CD4-positive, alpha-beta T cell (primary cell): ENCODE measurements at places on chromosomes 13 and 19.

- no peak for DNase-seq
Measured at GRCh38 chr19:5466814-5467291, 11.6 kb downstream of the ZNRF4 start.

DNA sequence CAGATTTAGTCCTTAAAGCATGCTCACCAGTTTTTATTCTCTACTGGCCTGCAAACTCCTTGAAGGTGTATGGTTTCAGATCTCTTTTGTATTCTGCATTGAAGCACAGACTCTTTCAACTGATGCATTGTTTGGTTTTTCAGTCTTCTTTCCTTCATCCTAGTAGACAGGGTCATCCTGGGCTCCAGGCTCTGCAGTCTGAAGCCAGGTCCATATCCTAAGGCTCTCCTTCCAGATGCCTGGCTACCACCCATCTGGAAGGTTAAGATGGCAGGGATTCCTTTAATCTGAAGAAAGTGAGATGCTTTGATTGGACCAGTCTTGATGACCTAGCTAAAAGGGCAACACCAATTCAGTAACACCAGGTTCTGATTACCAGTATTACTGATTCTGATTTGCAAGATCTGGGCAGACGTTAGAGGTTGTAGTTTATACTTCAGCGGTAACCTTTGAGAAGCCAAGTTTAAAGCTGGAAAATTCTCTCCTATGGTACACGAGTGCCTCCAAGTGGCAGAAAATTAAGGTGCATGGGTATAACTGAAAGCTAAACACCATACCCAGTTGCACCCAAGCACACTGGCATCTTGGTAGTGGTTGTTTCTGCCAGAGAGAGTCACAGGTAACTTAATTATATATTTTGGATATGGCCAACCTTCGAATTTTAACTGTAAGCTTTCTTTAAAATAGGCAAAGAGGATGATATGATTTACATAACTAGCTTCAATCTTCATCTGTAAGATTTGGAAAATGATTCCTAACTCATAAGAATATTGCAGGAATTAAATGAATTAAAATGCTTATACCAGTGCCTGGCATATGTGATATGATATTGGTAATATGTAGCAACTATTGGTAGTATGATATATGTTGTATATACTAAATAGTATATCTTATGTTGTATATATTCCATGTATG, 1651.9 kb upstream of the MIR17HG start:
- no peak for DNase-seq

- no peak for DNase-seq
Measured at GRCh38 chr13:81012031-81012430, 671.1 kb upstream of the SPRY2 start.

DNA sequence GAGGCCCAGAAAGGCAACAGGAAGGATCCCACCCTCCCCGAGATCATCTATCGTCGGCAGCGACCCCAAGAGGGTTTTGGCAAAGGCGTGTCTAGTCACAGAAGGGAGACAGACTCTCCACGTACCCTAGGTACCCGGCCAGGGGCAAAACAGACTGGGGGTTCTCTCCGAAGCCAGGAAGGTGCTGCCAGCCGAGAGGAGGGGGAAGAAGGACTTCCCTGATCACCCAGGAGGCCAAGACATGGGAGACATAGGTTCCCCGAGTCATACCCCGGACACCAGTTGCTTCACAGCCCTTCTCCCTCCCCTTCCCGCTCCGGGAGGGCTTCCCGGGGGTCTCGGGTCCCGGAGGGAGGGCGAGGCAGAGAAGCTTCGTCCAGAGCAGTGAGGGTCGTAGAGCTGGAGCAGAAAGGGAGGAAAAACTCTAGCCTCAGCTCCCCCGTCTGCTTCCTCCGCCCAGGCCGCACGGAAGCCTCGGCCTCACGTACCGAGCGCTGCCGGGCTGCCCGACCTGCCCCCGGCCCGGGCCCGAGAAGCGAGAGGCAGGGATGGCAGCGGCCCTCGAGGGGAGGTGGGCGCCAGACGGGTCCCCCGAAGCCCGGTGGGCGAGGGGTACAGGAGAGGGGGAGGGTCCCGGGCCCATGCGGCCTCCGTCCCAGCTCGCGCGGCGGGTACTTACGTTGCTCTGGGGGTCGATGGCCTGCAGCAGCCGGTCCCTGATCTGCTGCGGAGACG, 644 bp downstream of the MED26 start:
- DNase-seq, result no peak

GRCh38 chr19:40147693-40148347, 43.4 kb upstream of the MAP3K10 start:
- DNase-seq, result peak; percentile 56

GRCh38 chr13:61684976-61685681, 269.5 kb upstream of the PCDH20 start:
- DNase-seq, result no peak

- DNase-seq, result no peak
Measured at GRCh38 chr19:3585301-3586126, at the start of gene GIPC3. Gene GIPC3, plus strand, starts transcription at chr19:3585478. Its CDS starts 120 bp downstream, at chr19:3585598.

DNA sequence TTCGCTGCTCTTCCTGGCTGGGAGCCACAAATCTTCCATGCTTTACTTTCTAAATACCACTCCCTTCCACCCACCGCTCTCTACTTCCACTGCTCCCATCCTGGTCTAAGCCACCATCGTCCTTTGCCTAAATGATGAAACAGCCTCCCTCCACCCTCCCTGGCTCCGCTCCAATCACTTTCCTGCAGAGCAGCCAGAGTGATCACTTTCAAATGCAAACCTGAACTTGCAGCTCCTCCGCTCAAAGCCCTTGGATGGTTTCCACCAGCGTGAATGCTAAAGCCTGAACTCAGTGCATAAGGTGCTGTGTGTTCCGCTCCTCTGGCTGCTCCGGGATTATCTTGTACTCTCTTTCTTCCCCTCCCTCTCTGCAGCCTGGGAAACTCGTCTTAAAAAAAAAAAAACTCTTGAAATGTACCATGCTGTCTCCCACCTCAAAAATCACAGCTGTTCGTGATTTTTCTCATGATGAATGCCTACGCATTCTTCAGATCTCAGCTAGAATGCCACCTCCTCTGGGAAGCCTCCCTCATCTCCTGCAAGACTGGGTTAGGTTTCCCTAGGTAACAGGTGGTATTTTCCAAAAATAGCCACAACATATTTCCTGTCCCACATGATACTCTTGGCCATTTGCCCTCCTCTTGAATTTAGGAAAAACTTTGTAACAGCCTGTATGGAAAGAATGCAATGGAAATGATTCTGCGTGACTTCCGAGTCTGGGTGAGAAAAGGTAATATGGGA, 3.7 kb upstream of the SIN3B start:
- DNase-seq, result no peak

DNA sequence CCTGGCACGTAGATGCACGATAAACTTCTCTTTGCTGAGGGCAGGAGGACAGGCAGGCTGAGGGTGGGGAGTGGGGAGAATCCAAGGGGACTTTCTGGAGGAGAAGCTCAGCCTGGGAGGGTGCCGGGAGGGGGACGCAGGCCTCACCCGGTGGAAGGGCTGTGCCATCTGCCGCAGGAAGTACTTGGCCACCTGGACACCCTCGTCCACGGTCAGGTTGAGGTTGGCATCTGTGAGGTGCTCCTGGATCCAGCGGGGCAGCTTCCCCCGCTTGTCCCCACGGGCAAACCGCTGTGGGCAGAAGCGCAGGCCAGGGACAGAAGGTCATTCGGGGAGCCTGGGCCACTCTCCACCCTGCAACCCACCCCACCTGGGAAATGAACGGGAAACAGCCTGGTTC, 11.5 kb downstream of the KLC3 start:
- DNase-seq, result no peak

GRCh38 chr13:66528944-66529576, 701.1 kb downstream of the PCDH9 start:
- DNase-seq, result no peak

GRCh38 chr13:25384758-25385410, 13.1 kb downstream of the ATP8A2 start:
- no peak for DNase-seq

DNA sequence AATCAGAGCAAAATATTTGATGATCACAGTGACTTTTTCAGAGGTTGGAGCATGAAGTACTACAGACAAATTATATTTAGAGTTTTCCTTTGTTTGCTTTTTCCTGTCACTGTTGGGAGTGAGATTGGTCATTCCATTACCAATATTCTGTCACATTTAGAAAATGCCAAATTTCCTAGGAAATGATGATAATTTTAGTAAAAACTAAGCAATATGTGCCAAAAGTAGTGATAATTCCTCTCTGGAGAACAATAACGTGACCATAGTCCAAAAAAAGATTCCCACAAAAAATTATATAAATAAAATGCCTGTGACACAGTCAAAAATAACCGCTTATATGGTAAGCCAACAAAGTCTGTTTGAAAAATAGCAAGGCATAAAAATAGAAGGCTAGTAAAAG, 2719.4 kb downstream of the PCDH9 start:
- DNase-seq, result no peak

- no peak for DNase-seq
Measured at GRCh38 chr19:13885826-13886365, 9.0 kb downstream of the NANOS3 start.

- DNase-seq, result no peak
Measured at GRCh38 chr13:23547000-23547590, 23.1 kb upstream of the TNFRSF19 start.

DNA sequence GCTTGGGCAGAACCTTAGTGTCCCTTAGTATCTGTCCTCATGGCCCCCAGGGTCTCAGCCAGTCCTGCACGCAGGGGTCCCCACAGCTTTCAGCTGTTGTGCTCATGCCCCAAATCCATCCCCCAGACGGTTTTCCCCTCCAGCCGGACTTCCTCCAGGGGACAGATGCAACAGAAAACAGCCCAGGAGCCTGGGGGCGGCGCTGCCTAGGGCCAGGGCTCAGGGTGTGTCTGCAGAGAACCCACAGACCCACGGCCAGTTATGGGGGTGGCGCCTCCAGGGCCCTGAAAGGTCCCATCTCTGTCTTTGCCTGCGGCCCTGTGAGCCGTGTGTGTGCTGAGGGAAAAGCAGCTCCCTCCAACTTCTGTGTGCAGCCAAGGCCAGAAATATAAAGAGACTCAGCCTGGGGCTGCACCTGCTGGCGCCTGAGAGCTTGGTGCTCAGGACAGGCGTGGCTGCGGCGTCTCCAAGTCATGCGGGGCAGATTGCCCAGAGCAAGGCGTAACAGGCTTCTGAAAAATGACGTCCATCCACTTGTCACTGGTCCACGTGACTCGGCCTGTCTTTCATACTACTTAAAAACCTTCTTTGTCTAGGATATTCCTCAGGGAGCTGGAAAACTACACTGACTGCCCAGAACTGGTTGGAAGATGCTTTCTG, 22.1 kb upstream of the F7 start:
- no peak for DNase-seq

DNA sequence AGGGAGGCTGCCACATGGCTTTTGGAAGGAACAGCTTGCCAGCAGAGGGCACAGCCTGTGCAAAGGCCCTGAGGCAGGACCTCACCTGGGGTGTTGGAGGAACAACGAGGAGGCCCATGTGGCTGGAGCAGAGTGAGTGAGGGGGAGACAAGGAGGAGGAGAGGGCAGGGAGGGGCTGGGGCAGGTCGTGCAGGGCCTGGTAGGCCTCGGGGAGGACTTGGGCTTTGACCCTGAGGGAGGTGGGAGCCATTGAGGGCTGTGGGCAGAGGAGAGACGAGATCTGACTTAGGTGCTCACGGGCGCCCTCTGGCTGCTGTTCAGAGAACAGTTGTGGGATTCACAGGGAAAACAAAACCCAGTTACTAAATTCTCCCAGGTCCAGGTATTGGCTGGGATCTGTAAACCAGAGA, 25.2 kb downstream of the ZNRF4 start:
- DNase-seq, result peak; percentile 15

- no peak for DNase-seq
Measured at GRCh38 chr13:98339684-98340425, 162.8 kb upstream of the RNF113B start.

DNA sequence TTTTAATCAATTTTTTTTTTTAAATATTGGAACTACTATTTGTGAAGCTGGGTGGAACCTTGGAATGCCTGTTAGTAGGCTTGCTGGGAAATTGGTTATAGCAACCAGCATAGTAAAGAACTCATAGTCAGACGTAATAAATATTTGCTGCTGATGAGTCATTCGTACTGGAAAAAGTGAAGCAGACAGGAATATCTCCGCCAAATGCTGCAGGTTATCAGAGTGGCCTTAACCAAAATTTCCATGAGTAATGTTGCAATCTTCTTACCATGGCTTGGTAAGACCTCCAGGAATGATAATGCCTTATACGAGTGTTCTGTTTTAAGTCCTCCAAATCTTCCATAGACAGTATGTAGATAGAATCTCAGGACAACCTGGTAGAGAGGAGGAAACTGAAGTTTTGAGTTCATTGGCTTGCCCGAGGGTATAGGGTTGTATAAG, 34.2 kb downstream of the MBNL2 start:
- DNase-seq, result no peak

GRCh38 chr13:44622261-44622660, 46.1 kb upstream of the TSC22D1 start:
- no peak for DNase-seq

- no peak for DNase-seq
Measured at GRCh38 chr19:37470216-37470615, 1.1 kb downstream of the ZNF570 start.

- no peak for DNase-seq
Measured at GRCh38 chr19:19049406-19049805, 14.4 kb upstream of the SLC25A42 start.

DNA sequence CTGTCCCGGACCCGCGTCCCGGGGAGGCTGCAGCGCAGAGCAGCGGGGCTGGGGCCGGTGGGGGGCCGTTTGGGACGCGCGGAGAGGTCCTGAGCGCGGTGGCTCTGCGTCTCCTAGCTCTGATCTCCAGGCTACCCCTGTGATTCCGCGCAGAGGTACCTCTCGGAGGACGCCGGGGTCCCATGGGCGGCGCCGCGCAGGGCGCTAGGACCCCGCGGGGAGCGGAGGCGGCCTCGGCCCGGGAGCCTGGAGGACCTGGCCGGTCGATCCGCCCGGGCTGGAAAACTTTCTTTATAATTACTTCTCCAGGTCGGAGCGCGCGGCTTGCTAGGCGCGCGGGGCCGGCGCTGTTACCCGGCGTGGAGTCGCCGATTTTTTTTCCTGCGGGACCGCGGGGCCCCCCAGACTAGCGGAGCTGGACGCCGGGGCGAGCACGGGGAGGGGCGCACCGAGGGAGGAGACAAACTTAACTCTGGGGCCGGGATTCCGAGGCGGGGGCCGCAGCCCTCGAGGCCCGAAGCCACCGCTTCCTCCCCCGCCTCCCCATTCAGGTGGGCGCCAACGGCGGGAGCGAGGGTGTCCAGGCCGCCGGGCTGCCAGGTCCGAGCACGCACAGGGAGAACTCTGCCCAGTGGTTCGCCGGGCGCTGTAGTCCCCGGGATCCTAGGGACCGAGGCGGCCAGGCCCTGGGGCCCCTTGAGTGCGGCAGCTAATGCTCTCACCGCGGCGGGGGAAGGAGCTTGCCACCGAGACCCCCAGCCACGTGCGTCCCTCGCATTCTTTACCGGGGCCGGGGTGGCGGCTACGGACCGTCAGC, 848 bp upstream of the CEBPA start:
- peak; percentile 15 for DNase-seq

- DNase-seq, result peak; percentile 63
Measured at GRCh38 chr13:46184277-46184699, 2.3 kb upstream of the LCP1 start.

GRCh38 chr19:58558066-58558622, at the start of gene UBE2M:
Gene UBE2M, minus strand, starts transcription at chr19:58558611. Its CDS starts 230 bp downstream, at chr19:58558381.
- DNase-seq, result peak; percentile 82
